Mammary epithelial cell (primary cell): ENCODE measurements at places on chromosomes 12 and 14. TPM values are rescaled to one million over a fixed set of nuclear protein-coding genes. Genes with fewer than 3 reads are reported as not detected.

DHRS2 gene
- 0.46 TPM for polyA plus RNA-seq

SLC7A8 gene
- polyA plus RNA-seq = 27.0 TPM

FLRT2 gene
- polyA plus RNA-seq = 32.7 TPM

IFI27 gene
- 0.53 TPM for polyA plus RNA-seq
